A549 (cell line): ENCODE measurements at places on chromosomes 2 and 18. TPM values are rescaled to one million over a fixed set of nuclear protein-coding genes. Genes with fewer than 3 reads are reported as not detected.

Gene TMEM178A
- polyA plus RNA-seq = 0.13 to 0.15 TPM in 2 of 3 replicates, not detected in the other

Gene SOWAHC
- polyA plus RNA-seq = 11.7 to 14.2 TPM (median 13.4 TPM) in 3 replicates

Gene HRH4
- polyA plus RNA-seq = 0.04 to 0.07 TPM (median 0.07 TPM) in 3 replicates

GRCh38 chr2:16063251-16063850 is 123.0 kb downstream of the MYCN start:
- DNase-seq = no peak

- DNase-seq = no peak
These were observed 44.4 kb downstream of the NETO1 start for GRCh38 chr18:72823345-72823744.

- DNase-seq = peak; percentile 98
These were observed 17.8 kb upstream of the CD8A start for GRCh38 chr2:86808315-86809161.

GRCh38 chr2:237132799-237133198 is 47.1 kb downstream of the COPS8 start:
- peak; percentile 15 for DNase-seq

DNA sequence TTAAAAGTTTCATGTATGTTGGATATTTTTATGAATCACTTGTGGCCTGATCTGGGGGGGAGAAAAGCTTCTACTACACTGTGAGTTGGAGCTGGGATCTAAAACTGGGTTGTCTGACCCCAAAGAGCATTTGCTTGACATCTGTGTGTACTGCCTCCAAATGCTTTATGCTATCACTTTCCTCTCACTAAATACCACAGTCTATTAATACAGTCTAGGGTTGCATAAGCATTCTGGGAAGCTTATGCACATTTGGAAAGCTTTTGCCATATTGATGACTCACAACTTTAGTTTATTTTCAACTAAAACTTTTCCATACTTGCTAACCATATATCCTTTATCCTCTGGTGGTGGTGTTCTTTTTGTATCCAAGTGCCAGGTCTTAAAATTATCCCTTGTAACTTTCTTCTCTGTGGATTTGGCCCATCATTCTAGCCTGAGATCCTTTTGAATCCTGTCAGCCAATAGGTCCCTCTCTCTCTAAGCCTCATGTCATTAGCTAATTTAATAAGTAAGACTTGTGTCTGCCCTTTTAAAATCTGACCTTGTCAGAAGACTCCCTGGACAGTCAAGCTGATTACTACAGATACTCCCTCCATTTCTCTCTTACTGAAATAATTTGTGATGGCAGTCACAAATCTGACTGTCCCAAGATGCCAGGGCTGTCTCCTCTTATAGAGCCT is 72.7 kb downstream of the NXPH2 start:
- no peak for DNase-seq

- no peak for DNase-seq
These were observed 61.8 kb downstream of the COX7A2L start for GRCh38 chr2:42298996-42299754.

GRCh38 chr2:239469106-239469960 is 68.5 kb upstream of the HDAC4 start:
- DNase-seq = no peak

DNA sequence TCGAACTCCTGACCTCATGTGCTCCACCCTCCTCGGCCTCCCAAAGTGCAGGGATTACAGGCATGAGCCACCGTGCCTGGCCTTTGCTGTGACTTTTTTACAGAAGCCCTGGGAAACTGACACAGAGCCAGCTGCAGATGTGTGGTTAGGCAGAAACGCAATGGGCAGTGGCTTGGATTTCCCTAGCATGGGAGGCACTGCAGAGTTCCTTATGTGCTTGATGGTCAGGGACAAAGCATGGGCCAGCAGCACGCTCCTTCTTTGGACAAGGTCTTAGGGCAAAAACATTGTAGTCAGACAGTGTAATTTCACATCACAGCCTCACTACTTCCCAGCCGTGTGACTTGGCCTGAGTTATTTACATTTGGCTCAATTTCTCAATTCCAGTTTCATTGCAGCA is 153.9 kb downstream of the RNF144A start:
- no peak for DNase-seq

DNA sequence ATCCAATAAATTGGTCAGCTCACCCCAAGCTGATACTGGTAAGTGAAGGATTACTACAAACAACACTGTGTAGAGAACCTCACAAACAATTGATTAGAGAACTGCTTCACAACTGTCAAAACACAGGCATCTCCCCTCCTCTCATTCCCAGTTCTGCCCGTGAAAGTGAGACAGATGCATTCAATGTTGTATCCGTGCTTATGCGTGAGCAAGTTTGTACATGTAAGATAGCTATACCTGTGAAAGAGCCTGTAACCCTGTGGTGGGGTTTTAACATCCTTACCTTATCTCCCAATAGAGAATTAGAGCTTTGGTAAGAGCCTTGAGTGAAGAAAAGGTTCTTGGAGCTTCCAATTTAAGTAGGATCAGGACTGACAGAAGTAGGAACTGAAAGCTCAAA is 9.1 kb downstream of the MARCHF4 start:
- no peak for DNase-seq

- no peak for DNase-seq
These were observed 121.8 kb upstream of the CWC22 start for GRCh38 chr2:180128861-180129260.

DNA sequence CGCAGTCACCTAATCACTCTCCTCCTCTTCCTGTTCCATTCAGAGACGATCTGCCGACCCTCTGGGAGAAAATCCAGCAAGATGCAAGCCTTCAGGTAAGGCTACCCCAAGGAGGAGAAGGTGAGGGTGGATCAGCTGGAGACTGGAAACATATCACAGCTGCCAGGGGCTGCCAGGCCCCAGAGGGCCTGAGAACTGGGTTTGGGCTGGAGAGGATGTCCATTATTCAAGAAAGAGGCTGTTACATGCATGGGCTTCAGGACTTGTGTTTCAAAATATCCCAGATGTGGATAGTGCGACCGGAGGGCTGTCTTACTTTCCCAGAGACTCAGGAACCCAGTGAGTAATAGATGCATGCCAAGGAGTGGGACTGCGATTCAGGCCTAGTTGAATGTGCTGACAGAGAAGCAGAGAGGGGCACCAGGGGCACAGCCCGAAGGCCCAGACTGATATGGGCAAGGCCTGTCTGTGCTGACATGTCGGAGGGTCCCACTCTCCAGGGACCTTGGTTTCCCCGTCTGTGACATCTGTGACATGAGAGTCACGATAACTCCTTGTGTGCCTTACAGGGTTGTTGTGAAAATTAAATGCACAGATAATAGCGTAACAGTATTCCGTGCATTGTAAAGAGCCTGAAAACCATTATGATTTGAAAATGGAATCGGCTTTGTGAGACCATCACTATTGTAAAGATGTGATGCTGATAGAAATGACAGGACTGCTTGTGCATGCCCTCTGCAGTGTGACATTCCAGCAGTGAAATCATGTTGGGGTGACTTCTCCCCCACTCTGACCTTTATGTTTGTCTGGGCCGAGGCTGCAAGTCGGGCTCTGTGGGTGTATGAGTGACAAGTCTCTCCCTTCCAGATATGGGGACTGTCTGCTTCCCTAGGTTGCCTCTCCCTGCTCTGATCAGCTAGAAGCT is 510 bp downstream of the IL1RN start:
- DNase-seq = no peak

GRCh38 chr2:217795067-217795466 is 207.7 kb downstream of the TNS1 start:
- DNase-seq = no peak

- DNase-seq = no peak
These were observed 143.4 kb downstream of the UBE2E3 start for GRCh38 chr2:181123798-181124231.

DNA sequence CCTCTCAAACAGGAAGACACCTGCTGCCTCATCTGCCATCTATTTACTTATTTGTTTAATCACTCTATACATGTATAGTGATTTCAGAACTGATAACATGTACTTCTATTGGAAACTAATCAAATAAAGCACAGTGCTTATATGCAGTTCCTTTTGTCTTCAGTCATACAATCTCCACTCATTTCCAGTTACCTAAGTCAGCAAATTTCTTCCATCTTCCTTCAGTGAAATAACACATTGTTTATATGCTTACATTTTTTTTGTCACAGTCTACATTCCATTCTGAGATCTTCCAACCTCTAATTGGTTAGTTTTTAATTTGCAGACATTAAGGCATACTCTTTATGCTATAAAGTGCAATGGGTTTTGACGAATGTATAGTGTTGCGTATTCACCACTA is 300.6 kb downstream of the NAPG start:
- no peak for DNase-seq

DNA sequence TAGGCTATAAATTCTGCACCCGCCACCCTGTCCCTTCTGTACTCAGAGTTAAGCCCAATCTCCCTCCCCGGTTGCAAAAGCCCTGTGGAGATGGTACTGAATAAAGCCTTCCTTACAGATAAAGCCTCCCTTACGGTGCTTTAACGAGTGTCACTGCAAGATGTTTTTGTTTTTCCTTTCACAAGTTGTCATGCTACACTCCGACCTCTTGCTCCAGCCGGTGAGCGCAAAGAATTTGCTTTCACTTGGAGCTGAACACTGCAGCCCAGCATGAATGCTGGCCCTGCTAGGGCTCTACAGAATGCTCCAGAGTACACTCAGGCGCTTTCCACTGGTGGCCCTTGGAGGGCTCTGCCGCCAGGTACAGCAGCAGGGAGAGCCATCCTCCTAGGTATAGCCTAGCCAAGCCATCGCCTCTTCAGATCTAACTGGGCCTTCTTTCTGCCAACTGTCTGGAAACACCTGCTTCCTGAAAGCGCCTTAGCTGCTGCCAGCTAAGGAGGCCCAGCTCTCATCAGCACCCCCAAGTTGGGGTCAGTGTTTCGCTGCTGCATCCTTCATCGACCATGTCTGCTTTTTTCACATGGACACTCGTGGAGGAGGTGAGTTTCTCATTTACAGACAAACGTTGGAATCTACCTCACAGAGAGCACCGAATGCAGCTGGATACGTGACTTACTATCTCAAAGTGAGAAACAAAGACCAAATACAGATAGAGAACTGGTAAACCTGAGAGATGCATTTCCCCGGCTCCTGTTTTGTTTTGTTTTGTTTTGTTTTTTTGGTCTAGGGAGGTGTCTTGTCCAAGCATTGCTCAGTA is 13.4 kb upstream of the CREG2 start:
- no peak for DNase-seq

DNA sequence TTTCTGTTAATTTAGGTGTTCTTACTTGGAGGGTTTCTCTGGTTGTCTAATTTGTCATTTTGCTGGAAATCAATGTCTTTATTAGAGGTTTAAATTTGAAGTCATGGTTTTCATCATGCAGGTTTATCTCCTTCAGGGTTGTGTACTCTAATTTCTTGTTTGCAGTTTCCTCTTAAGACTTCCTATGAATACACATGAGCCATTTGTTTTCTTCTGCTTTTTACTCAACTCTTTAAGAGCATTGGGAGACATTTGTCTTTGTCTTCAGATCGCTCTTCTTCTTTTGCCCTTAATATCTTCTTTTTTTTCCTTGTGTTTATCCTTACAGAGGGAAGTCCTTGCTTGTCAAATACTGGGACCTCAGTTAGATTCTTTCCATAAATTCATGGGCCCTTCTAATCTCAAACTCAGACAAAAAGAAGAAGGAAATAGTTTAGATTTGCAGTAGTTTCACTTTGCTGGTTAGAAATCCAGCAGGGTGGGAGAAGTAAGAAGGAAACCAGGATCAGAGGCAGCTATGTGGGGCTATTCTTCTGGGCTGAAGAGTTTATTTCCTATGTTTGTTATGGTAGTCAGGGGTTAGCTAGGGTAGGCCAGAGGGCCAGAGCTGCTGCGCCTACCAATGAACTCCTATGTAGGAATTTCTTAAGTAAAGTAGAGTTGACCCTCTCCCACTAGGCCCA is 176.6 kb downstream of the DYSF start:
- DNase-seq = no peak
